ENCODE measurements at places on chromosomes 7 and 10.

- no peak for DNase-seq
These were observed 331.3 kb downstream of the PLXNA4 start for GRCh38 chr7:132244903-132245480.

GRCh38 chr10:59047957-59048618, 128.4 kb upstream of the PHYHIPL start:
- no peak for DNase-seq

- no peak for DNase-seq
These were observed 4.3 kb upstream of the PCBD1 start for GRCh38 chr10:70892631-70893030.

GRCh38 chr7:108067844-108068243, 62.3 kb downstream of the LAMB4 start:
- no peak for DNase-seq

DNA sequence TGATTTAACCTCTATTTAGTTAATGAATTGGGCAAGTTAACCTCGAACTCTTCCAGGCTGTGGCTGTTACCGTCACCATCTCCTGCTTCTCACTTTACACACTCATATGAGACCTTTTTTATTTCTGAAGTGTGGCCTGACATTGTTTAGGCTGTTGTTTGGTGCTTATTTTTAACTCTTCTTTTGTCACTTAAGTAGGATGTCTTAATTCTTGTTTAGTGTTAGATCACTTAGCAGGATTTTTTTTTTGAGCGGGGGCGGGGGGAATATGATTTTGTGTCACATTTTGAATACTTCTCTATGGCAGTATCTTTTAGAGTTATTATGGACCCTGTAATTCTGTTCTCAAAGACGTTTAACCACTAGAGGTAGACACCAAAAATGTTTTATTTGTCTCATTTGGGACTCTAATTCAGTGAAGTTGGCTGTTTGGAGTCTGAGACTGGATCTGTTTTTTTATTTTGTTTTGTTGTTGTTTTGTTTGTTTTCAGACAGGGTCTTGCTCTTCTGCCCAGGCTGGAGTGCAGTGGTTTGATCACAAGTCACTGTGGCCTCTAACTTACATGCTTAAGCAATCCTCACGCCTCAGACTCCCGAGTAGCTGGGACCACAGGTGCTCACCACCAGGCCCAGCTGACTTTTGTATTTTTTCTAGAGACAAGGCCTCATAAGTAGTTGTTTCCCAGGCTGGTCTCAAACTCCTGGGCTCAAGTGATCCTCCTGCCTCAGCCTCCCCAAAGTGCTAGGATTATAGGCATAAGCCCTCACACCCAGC, 73.5 kb downstream of the CUX1 start:
- no peak for DNase-seq

- DNase-seq, result no peak
These were observed 42.9 kb upstream of the FAM13C start for GRCh38 chr10:59405235-59405634.

DNA sequence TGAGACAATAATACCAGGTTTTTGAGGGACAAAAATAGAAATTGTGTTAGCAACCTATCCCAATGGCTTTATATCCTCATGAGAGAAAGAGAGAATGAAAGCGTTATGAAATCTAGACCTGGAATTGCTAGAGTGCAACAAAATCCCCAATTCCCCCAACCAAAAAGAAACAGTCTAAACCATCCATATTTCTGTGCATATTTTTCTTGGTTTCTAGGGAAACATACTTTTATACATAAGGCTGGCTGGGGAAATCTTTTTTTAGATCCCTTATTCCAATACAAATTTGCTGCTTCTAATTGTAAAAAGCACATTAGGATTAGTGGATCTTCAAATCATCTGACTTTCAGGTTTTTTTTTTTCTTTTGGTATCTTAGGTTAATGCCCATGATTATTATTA, 277.0 kb upstream of the SEMA3A start:
- DNase-seq, result no peak

- DNase-seq, result no peak
These were observed 34.5 kb upstream of the BPGM start for GRCh38 chr7:134612197-134612596.

GRCh38 chr7:42735081-42735480, 176.8 kb downstream of the C7orf25 start:
- no peak for DNase-seq

GRCh38 chr7:130803127-130803526, 69.1 kb upstream of the KLF14 start:
- no peak for DNase-seq

GRCh38 chr10:23067939-23068775, 27.2 kb upstream of the MSRB2 start:
- peak; percentile 72 for DNase-seq

- DNase-seq, result no peak
These were observed 141.9 kb downstream of the BMS1 start for GRCh38 chr10:42924484-42924883.

DNA sequence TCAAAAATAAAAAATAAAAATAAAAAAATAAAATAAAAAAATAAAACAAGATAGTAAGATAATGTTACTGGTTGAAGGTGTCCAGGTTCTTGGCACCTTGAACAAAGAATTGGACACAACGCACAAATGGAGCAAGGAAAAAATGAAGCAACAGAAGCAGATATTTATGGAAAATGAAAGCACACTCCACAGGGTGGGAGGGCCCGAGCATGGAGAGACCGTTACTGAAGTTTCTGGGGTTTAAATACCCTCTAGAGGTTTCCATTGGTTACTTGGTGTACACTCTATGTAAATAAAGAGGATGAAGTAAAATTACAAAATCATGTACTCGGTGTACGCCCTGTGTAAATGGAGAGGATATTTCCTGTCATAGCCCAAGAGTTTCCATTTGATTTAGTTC, 15.7 kb upstream of the PFKP start:
- no peak for DNase-seq

DNA sequence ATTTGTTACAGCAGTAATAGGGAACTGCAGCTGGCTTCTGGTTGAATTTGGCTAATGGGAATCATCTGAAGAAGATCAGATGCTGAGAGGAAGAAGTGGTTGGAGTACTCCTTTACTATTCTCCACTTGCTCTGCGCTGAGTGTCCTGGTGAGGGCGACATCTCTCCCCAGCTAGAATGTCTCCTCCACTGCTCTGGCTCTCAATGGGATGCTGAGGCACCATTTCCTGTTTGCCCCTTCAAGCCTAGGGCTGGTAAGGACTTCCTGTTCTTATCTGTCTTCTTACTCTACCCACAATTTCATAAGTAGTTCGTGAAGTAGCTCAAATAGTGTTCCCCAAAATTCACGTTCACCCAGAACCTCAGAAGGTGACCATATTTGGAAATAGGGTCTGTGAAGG, 43.2 kb upstream of the TES start:
- DNase-seq, result peak; percentile 63

DNA sequence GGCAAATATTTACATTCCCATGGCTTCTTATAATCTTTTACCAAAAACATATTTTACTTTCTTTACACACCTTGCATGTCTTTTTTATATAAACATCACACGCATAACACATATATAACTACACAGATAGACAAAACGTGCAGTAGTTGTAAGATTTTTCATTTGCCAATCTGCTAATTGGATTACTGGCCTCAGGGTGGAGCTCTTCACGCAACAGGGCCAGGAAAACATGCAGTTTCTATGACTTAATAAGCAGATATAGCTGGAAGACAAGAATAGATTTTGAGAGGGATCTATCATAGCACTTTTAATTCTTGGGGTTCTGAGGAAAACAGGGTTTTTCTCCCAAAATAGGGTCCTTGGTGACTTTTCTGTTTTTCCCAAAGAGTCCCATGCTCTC, 12.7 kb downstream of the ACADSB start:
- no peak for DNase-seq

- peak; percentile 35 for DNase-seq
These were observed 227.4 kb downstream of the GRID1 start for GRCh38 chr10:86139066-86139657.

- no peak for DNase-seq
These were observed 3.9 kb upstream of the IQUB start for GRCh38 chr7:123538189-123538714.

- no peak for DNase-seq
These were observed 119.5 kb downstream of the OTUD1 start for GRCh38 chr10:23558361-23558799.

- peak; percentile 88 for DNase-seq
These were observed 2.1 kb downstream of the PCOLCE start for GRCh38 chr7:100604028-100604975.

DNA sequence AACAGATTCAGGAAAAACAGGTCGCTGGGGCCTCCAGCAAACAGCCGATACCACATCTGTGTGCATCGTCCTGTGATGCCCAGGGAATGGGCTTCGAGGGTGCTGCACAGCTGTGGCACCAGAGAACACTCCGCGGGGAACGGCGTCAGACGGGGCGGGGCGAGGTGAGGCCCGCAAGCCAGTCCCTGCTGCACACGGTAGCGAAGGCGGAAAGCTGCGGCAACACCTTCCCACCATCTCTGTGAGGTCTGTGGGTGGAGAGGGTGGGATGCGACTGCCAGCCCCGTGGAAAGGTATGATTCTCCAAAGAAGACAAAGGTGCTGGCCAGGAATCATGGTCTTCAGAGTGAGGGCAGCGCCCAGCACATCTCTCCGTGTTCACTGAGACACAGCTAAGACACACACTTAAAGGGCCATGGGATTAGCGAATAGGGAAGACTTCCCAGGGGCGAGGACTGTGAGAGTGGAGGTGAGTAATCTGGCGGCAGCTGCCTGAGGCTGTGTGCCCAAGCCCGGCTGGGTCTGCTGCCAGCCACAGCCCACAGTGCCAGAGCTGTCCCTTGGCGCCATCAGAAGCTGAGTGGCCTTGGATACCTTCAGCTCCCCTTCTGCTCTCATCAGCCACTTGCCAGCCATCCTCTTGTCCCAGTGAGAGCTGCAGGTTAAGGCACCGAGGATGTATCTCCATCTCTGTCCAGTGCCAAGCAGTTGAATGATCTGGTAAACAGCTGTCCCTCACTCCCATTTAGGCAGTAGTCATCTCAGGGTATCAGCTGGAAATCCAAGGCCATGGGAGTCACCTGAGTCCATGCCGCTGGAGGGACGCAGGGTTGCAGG, 17.6 kb downstream of the PRKAG2 start:
- DNase-seq, result no peak

GRCh38 chr7:86815556-86815955, 171.8 kb downstream of the GRM3 start:
- no peak for DNase-seq

DNA sequence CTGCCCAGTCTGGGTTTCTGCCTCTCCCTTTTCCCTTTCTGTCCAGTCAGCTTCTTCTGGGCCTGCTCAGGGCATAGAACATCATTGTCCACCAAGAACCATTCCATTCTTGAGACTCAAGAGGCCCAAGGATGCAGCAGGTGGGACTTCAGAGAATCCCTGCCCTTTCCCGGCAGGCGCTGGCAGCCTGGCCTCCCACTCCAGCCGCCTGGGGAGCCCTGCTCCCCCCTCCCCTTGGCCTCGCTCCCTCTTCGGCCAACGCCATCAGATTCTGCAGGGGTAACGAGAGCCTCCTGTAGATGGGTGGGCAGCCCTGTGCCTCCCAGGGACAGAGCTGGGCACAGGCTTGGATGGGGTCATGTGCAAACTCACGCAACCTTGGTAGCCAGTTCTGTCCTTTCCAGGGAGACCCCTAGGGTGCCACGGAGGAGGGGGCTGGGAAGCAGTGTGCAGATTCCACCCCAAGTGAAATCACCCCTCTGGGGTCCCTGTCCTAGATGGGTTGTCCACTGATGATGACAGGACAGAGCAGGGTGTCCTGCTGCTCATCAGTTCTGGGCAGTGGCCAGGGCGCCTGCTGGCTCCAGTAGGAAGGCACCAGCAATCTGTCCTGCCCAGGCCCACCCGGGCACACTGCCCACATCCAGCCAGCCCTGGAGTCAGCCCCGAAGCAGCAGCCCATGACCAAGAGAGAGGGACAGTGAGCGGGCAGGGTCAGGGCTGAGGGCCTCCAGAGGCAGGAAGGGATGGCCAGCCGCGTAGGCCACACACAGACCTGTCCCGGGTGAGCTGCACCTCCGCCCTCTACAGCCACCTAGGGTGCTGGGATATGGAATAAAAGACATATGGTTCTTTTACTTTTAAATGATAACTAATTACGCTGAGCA, 47.7 kb downstream of the RASGEF1A start:
- no peak for DNase-seq

GRCh38 chr7:22194658-22195273, 162.2 kb downstream of the RAPGEF5 start:
- DNase-seq, result no peak

GRCh38 chr7:641269-641671, 85.2 kb upstream of the DNAAF5 start:
- no peak for DNase-seq

GRCh38 chr10:4663162-4663992, 162.6 kb upstream of the AKR1E2 start:
- DNase-seq, result no peak

GRCh38 chr10:127649642-127650041, 87.3 kb upstream of the FOXI2 start:
- no peak for DNase-seq

- no peak for DNase-seq
These were observed 7.1 kb downstream of the CPVL start for GRCh38 chr7:29139191-29139590.

GRCh38 chr10:72320676-72321247, 34.0 kb downstream of the DNAJB12 start:
- DNase-seq, result peak; percentile 70

DNA sequence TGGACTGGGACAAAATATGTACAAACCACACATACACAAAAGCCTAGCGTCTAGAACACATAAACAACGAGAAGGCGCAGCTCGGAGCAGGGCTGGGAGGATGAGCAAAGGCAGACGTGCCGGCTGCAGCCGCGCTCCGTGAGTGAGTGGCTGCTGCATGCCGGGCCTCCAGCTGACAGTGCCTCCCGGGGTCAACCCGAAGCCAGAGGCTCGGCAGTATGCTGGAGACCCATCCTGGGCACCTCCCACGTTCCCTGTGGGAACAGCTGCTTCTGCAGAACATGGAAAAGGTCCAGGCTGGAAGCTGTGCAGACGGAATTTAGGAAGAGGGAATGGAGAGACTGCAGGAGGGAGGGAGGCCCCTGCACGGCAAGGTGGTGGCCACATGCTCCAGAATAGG, 3.6 kb upstream of the GPR146 start:
- DNase-seq, result no peak

GRCh38 chr7:139092090-139092796, 17.3 kb downstream of the ZC3HAV1 start:
- DNase-seq, result no peak

- DNase-seq, result peak; percentile 21
These were observed 23.5 kb upstream of the C1QL3 start for GRCh38 chr10:16545116-16545736.

DNA sequence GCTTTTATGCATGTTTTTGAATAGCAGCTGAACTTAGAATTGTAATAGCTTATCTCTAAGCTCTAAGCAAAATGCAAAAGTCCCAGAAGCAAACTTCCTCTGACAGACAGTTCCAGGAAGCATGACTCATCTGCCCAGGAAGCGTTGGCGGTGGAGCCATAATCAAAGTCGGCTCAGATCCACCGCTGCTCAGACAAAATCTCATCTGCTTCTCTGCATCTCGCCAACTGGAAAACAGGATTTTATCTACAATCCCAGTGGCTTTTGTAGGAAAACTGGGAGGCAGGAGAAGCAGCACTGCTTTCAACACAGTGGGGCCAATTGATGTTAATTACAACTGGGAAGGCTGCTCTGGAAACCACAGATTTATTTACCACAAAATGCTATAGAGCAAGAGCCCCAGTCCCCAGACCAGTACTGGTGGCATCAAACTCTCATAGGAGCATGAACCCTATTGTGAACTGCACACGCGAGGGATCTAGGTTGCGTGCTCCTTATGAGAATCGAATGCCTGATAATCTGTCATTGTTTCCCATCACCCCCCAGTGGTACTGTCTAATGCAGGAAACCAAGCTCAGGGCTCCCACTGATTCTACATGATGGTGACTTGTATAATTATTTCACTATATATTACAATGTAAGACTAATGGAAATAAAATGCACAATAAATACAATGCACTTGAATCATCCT, 99.9 kb downstream of the CUBN start:
- DNase-seq, result peak; percentile 80

Data from activated naive CD4-positive, alpha-beta T cell treated with anti-CD3 and anti-CD28 coated beads, Interleukin-2, amount 10 ng/mL, durations not matched to agents 7 days and 5 days (primary cell).